Keratinocyte (primary cell): ENCODE measurements at places on chromosomes 2 and 18. TPM values are rescaled to one million over a fixed set of nuclear protein-coding genes. Genes with fewer than 3 reads are reported as not detected.

Gene PLEKHH2
- 0.84 to 1.3 TPM (median 1.0 TPM) in 3 replicates for polyA plus RNA-seq

DNA sequence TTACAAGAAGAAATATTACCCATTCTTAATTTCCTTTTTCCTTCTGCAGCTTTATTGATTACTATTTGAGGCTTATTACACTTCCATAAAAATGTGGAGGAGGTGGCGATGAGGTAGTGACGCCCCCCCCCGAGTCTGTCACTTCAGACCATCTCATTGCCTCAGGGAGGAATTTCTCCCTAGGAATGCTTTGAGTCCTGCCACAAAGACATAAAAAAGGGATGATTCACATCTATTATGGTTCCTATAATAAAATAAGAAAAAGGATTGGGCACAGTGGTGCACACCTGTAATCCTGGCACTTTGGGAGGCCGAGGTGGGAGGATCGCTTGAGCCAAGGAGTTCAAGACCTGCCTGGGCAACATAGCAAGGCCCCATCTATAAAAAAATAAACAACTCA is 93.7 kb downstream of the AOX1 start:
- no peak for DNase-seq

DNA sequence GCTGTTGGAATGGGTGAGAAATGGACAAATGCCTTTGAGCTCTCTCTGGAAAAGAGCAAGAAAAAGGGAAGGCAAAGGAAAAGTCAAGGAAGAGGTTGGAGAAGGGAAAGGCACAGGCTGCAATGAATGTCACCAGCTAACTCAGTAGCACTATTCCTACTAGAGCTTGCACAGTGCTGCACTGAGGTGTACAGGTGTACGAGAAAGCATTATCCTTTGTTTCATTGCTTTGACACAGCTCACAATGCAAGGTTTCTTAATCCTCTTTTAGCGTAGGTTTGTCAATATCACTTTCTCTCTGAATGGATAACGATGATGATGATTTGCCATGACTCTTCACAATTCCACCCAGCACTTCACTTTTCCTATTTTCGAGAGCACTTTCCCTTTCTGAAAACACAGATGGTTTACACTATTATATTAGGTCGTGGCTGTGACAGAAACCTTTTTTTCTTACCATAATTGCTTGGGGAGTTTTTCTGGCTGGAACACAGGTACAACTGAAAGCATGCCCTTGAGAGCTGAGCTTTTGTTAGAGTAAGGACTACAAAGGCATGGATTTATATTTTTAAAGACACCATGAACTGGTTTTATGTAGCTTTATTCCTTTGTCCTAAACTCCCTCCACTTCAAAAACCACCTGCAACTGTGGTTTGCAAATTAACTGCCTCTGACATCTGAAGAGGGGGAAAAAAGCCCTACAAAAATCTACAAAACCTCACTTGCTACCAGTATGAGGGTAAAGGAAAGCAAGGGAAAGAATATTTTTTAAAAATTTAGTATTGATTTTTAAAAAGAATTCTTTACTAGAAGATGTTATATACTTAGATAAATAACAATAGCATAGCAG is 265.5 kb downstream of the TGIF1 start:
- no peak for DNase-seq

DNA sequence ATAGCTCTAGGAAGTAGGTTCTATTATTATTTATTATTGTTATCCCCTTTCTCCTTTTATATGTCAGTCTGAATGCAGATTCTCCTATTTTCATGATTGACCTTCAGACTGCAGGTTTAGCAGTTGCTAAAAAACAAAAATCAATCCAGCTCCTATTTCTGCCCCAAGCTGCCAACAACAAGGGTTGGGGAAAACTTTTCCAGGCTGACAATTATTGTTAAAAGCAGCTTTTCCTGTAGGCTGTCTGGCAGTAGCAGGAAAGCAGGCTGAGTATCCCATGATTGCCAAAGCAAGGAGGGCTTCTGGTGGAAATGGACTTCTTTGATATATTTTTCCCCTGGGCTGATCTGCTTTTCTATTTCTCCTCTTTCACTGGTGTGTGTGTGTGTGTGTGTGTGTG is 78.0 kb upstream of the CTLA4 start:
- DNase-seq: no peak

Gene LBH
- polyA plus RNA-seq: 0.83 to 2.2 TPM (median 1.4 TPM) in 3 replicates

- DNase-seq: no peak
Observed at GRCh38 chr18:79529991-79530390, 134.3 kb downstream of the NFATC1 start.

DNA sequence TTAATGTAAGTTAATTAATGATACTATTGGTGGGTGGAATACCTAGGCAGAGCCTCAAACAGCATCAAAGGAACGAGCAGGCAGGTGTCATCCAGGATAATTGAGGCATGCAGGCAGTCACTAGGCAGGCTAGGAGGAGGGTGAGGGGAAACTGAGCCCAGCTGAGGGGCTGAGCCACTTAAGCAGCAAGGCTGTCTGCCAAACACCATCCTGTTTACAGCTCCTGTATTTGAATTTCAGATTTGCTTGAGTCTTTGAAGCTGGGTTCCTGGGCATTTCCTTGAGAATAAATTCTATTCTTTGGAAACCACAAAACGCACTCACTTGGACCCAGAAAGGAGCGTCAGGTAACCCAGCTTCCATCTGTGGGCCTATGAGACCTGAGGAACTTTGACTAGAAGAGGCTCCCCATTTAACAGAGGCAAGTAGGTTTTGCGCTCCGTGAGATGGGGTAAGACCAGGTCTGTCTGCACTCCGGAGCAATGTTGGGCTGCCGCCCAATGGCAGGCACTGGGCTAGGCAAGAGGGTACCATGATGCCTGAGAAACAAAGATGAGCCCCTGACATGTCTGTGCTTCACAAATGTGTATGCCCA is 2.0 kb downstream of the EDAR start:
- no peak for DNase-seq

Gene LYG1
- 0.53 to 1.4 TPM (median 1.1 TPM) in 3 replicates for polyA plus RNA-seq

Gene FOXI3
- polyA plus RNA-seq: 0.02 TPM in 1 of 3 replicates, not detected in the others

Gene SATB2
- 1.4 to 1.5 TPM (median 1.4 TPM) in 3 replicates for polyA plus RNA-seq

Gene CIB4
- polyA plus RNA-seq: not detected in 3 replicates

- no peak for DNase-seq
Observed at GRCh38 chr2:45823723-45824206, 172.3 kb downstream of the PRKCE start.

Gene PRKAG3
- not detected in 3 replicates for polyA plus RNA-seq

DNA sequence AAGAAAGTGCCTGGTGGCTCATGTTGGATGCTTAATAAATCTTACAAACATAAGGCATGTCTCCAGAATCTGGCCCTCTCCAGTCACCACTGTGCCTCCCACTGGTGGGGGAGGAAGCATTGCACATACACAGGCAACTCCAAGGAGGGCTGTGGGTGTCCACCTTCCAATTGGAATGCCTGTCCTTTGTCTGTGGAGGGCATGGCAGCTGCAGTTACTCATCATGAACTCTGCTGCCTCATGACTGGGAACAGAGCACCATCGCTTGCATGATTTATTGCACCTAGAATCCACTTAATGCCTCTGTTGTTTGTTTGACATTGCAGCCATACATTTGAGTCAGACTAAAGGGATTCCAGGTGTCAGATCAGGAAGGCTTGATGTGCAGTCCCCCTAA is 278.9 kb downstream of the PRKCE start:
- DNase-seq: no peak

DNA sequence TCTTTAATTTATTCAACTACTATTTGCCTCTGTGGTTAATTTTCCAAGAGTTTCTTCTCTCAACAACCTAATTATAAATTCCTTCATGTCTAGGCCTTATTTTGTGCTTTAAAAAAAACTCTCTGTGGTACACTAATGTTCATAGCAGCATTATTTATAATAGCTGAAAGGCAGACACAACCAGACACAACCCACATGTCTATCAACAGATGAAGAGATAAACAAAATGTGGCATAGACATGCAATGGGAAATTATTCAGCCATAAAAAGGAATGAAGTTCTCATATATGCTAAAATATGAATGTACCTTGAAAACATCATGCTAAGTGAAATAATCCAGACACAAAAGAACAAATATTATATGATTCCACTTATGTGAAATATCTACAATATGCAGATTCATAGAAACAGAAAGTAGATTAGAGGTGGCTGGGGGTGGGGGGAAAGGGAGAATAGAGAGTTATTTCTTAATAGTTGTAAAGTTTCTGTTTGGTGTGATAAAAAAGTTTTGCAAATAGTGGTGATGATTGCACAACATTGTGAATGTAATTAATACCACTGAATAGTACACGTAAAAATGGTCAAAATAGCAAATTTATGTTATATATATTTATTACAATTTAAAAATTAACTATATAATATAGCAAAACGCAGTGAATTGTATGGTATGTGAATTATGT is 28.1 kb upstream of the RASGRP3 start:
- DNase-seq: no peak

GRCh38 chr2:178199334-178199733 is 5.0 kb downstream of the OSBPL6 start:
- no peak for DNase-seq

Gene OTOS
- not detected in 3 replicates for polyA plus RNA-seq

Gene ERICH2
- polyA plus RNA-seq: 0.41 to 1.3 TPM (median 0.45 TPM) in 3 replicates
